ENCODE measurements at places on chromosomes 4 and X.

GRCh38 chrX:37796805-37797204 is 16.9 kb downstream of the CYBB start:
- DNase-seq = no peak
- no peak overlapping the region for H3K27ac ChIP-seq
- H3K4me1 ChIP-seq = no peaks in the 10 kb centered on the region
- H3K27me3 ChIP-seq = no peaks in the 10 kb centered on the region
- H3K4me3 ChIP-seq = no peak overlapping the region

GRCh38 chrX:67780694-67781109 is 236.9 kb downstream of the AR start:
- H3K36me3 ChIP-seq = no peaks in the 10 kb centered on the region
- no peak overlapping the region for H3K4me3 ChIP-seq
- no peak for DNase-seq
- no peaks in the 10 kb centered on the region for H3K27me3 ChIP-seq
- no peaks in the 10 kb centered on the region for H3K4me1 ChIP-seq

DNA sequence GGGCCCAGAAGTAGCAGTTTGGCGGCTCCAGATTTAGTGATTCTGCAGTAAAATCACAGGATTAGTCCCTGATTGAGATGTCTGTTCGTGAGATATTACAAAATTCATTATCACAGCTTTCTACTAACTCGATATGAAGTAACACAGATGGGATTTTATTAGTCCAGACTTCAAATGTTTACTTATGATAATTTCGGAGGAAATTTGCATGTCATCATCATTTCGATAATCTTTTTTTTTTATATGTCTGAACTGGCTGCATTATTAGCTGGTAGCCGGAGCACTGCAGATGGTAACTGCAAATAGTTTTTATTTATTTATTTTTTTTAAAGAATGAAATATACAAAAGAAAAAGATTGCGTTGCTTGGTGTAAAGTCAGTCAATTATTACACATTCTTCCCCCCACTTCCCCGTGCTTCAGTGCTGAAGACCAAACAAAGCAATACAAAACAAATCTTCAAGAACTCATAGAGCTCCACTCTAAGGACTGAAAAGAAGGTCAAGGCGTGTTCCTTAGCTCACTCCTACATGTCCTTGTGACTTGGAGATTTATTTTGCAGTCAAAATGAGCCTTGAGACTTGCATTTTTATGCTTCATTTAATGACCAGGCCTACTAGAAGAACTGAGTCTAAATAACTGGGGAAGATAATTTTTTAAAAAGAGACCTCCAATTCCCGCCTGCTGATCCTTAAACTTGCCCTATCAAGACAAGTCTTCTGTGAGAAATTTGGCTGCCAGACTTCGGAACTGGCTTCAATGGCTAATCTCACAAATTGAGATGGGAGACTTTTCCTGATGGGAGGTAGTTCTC is 11.7 kb upstream of the PITX2 start:
- H3K36me3 ChIP-seq = peaks cover 27% of the 10 kb centered on the region
- no peak for DNase-seq
- H3K27ac ChIP-seq = no peak overlapping the region
- peaks cover 82% of the 10 kb centered on the region for H3K27me3 ChIP-seq
- no peak overlapping the region for H3K4me3 ChIP-seq

DNA sequence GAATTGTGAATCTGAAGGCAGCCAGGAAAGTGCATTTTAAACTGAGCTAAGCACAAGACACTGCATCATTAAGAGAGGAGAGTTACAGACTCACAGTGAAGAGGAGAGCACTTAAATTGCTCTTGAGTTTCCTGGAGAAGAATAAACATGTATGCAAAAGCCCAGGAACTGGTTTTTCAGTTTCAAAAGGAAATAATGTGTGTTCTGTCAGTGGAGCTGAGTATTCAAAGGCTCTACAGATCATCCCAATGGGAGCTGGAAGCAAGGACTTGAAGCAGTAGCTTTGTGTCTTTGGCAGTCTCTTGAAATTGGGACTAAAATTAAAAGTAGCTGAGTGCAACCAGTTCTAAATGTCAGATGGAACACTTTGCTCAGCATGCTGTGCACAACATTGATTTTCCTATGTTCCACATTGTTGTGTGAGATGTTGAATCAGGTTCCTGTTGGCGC is 147.5 kb upstream of the ANK2 start:
- no peak overlapping the region for H3K4me3 ChIP-seq
- no peaks in the 10 kb centered on the region for H3K4me1 ChIP-seq
- H3K27ac ChIP-seq = no peak overlapping the region
- no peaks in the 10 kb centered on the region for H3K36me3 ChIP-seq

GRCh38 chr4:13849778-13850177 is 222.3 kb upstream of the BOD1L1 start:
- no peaks in the 10 kb centered on the region for H3K4me1 ChIP-seq
- H3K4me3 ChIP-seq = no peak overlapping the region
- no peaks in the 10 kb centered on the region for H3K36me3 ChIP-seq
- H3K27ac ChIP-seq = no peak overlapping the region
- no peaks in the 10 kb centered on the region for H3K27me3 ChIP-seq

- H3K27ac ChIP-seq = no peak overlapping the region
- DNase-seq = no peak
- no peaks in the 10 kb centered on the region for H3K4me1 ChIP-seq
- H3K4me3 ChIP-seq = no peak overlapping the region
- H3K36me3 ChIP-seq = no peaks in the 10 kb centered on the region
- H3K27me3 ChIP-seq = no peaks in the 10 kb centered on the region
Measured at GRCh38 chrX:28901637-28902036, 314.4 kb downstream of the IL1RAPL1 start.

DNA sequence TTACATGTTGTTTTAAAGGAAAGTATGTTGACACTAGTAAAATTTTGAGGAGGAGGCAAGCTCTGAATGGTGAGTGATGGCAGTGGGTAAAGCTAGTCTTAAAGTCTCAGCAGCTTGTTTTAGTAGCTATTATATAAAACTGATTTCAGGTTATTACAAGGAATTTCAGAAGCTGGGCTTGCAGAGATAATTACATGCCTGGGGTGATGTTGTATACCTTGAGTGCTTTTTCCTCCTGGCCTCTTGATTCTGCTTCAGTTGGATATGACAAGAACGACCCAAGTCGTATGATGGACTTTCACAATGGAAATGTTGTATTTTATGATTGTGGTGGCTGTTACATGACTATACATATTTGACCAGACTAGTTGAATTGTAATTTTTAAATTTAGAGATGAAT is 175.5 kb upstream of the ADGRL3 start:
- DNase-seq = no peak
- no peaks in the 10 kb centered on the region for H3K36me3 ChIP-seq
- H3K4me3 ChIP-seq = no peak overlapping the region

- peaks cover 2% of the 10 kb centered on the region for H3K27me3 ChIP-seq
- no peaks in the 10 kb centered on the region for H3K36me3 ChIP-seq
- H3K27ac ChIP-seq = no peak overlapping the region
- DNase-seq = no peak
- no peak overlapping the region for H3K4me3 ChIP-seq
Measured at GRCh38 chr4:143473334-143474126, 40.0 kb upstream of the SMARCA5 start.

DNA sequence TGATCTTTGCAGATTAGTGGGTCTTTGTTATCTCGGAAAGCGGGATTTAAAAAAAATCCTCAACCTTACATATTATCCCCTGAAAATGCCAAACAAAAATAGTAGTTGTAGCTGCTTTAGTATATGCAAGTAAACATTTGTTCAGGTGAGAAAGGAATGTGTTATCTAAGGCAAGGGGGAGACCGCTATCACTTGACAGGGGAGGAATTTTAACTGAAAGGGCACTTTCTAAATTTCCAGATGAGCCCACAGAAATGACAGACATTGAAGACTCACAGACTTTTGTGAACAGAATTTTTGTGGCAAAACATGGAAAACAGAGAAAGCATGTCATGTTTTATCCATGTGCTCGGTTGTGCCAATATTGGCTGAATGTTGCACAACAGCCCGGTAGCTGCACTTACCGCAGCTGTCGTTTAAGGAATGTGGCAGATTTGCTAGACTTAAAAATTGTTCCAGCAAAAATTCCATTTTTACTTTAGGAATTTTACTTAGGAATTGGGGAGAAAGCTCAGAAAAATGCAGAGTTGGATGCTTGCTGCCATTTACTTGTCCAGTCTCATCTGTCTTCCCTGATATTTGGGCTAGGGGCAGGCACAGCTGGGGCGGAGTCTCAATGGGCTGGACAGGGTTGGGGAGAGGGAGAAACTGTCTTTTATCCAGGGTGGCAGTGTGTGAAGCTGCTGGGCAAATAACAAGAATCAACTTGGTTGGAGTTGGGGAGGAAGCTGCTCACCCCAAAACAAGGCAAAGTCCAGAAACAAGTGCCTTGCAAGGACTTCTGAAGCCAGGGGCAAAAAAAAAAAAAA is 94.6 kb upstream of the RPS6KA3 start:
- no peaks in the 10 kb centered on the region for H3K36me3 ChIP-seq
- H3K4me3 ChIP-seq = no peak overlapping the region
- H3K27me3 ChIP-seq = peaks cover 10% of the 10 kb centered on the region
- no peaks in the 10 kb centered on the region for H3K4me1 ChIP-seq
- no peak for DNase-seq

DNA sequence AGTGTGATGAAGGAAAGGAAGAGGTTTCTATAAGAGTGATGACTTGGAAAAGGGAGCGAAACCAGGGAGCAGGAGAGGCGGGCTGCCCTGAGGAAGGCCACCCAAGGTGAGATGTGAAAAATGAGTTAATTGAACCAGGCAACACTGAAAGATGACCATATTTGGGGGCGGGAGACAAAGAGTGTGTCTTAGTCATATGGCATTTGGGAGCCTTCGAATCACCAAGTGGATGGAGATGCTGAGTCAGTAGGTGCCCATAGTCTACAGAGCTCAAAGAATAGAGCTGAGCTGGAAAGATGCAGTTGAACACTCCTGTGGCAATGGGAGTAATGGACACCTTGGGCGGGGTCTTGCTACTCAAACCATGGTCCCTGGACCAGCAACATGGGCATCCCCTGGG is 8.3 kb upstream of the TLR8 start:
- H3K4me3 ChIP-seq = no peak overlapping the region
- no peaks in the 10 kb centered on the region for H3K36me3 ChIP-seq
- H3K27ac ChIP-seq = no peak overlapping the region
- peaks cover 4% of the 10 kb centered on the region for H3K27me3 ChIP-seq
- no peak for DNase-seq
- H3K4me1 ChIP-seq = peaks cover 6% of the 10 kb centered on the region

GRCh38 chrX:126551725-126552312 is 795 bp downstream of the DCAF12L1 start:
- no peaks in the 10 kb centered on the region for H3K4me1 ChIP-seq
- DNase-seq = no peak
- H3K4me3 ChIP-seq = no peak overlapping the region
- H3K36me3 ChIP-seq = no peaks in the 10 kb centered on the region
- no peaks in the 10 kb centered on the region for H3K27me3 ChIP-seq

DNA sequence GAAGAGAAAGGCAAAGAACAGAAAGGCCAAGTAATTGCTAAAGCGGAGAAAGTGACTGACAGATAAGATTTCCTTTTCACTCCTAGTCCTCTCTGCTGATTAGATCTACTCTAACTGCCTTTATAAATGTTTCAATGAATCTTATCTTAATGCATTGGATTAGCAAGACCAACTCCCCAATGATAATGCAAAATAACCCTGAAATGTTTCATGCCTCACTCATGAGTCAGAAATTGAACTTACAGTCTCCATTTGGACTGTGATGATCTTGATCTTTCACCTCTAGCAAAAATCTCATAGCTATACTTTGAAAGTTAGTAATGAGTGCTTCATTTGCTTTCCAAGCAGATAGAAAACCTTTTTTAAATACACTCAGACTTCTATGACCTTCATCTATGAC is 26.5 kb downstream of the SLC10A7 start:
- H3K27ac ChIP-seq = no peak overlapping the region
- H3K4me1 ChIP-seq = peaks cover 8% of the 10 kb centered on the region
- H3K36me3 ChIP-seq = peaks cover 6% of the 10 kb centered on the region
- DNase-seq = no peak
- H3K27me3 ChIP-seq = no peaks in the 10 kb centered on the region
- H3K4me3 ChIP-seq = no peak overlapping the region

DNA sequence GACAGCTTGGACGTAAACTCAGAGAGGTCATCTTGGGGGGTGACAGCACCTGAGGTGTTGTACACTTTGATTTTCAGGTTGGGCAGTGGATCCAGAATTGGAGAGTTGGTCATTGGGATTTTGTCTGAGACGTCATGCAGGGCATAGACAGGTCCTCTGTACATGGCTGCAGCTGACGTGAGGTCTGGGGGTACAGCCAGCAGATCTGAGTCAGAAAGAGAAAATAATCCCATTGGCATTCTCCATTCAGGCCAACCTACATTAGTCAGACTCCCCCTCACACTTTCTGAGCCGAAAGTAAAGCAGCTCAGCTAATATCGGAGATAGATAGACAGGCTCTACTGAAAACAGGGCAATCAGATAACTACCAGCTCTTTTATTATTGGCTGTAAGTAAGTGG is 329.7 kb downstream of the UNC5C start:
- no peak for DNase-seq
- no peaks in the 10 kb centered on the region for H3K27me3 ChIP-seq
- no peaks in the 10 kb centered on the region for H3K36me3 ChIP-seq
- H3K27ac ChIP-seq = no peak overlapping the region
- H3K4me1 ChIP-seq = no peaks in the 10 kb centered on the region

DNA sequence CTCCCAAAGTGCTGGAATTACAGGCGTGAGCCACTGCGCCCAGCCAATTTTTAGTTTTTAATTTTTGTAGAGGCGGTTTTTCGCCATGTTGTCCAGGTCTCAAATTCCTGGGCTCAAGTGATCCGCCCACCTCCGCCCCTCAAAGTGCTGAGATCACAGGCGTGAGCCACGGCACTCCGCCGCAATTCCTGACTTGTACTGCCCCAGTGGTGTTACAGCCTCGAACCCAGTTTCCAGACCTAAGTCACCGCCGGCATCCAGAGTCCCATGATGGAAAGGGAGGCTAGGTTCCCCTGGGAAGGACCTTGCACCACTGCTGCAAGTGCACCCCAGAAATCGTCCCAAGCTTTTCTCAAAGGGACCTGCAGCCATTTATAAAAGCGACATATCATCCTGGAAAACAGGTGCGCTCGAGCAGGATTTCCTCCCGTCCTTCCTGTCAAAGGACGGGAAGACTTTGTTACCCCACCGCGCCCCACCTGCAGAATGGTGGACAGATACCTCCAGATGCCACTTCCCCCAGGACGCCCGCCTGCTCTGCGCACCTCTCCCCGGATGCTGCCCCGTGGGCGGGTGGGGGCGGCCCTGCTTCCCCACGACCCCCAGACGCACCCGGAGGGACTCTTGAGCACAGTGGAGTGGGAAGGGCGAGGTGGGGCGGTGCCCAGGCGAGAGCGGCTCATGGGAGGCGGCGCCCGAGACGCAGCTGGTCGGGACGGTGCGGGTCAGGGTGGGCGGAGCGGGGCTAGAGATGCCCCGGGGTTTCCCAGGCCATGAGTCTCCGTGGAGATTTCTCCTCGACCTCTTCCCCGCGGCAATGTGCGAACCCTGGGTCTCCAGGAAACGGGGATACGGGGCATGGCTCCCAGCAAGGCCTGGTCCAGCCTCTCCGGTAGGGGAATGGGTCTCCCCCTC is 947 bp upstream of the RPL10 start:
- peaks cover 37% of the 10 kb centered on the region for H3K36me3 ChIP-seq
- H3K4me1 ChIP-seq = peaks cover 16% of the 10 kb centered on the region
- H3K27me3 ChIP-seq = no peaks in the 10 kb centered on the region

- H3K36me3 ChIP-seq = peaks cover 2% of the 10 kb centered on the region
- H3K4me3 ChIP-seq = no peak overlapping the region
- no peak for DNase-seq
- no peak overlapping the region for H3K27ac ChIP-seq
- H3K27me3 ChIP-seq = no peaks in the 10 kb centered on the region
Measured at GRCh38 chr4:94917146-94917545, 159.4 kb downstream of the BMPR1B start.

- no peak overlapping the region for H3K4me3 ChIP-seq
- no peaks in the 10 kb centered on the region for H3K27me3 ChIP-seq
- no peak overlapping the region for H3K27ac ChIP-seq
- no peaks in the 10 kb centered on the region for H3K36me3 ChIP-seq
- no peak for DNase-seq
Measured at GRCh38 chrX:39504850-39505259, 592.9 kb downstream of the BCOR start.

Data from activated CD4-positive, alpha-beta memory T cell treated with anti-CD3 and anti-CD28 coated beads, Interleukin-2, amount 10 ng/mL, durations not matched to agents 7 days and 5 days (primary cell).